ENCODE measurements at places on chromosomes 2 and 18.

DNA sequence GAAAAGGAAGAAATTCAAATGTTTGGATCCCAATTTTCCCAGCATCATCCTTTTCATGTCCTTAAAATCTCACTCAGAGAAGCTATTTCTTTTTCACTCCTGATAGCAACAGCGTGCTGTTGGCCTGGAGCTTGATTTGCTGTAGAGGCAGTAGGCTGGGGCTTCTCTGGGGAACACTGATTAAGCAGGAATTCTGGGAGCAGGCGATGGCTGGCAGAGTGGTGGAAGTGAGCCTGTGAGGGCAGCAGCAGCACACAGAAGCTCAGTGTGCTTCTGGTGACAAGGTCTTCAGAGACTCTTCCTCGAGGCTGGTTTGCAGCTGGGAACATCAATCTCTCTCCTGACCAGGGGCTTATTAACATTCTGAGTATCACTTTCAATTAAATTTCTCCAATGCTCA is 284.6 kb downstream of the DPP10 start:
- DNase-seq: no peak

- no peak for DNase-seq
Measured at GRCh38 chr2:226447338-226448300, 352.0 kb downstream of the IRS1 start.

DNA sequence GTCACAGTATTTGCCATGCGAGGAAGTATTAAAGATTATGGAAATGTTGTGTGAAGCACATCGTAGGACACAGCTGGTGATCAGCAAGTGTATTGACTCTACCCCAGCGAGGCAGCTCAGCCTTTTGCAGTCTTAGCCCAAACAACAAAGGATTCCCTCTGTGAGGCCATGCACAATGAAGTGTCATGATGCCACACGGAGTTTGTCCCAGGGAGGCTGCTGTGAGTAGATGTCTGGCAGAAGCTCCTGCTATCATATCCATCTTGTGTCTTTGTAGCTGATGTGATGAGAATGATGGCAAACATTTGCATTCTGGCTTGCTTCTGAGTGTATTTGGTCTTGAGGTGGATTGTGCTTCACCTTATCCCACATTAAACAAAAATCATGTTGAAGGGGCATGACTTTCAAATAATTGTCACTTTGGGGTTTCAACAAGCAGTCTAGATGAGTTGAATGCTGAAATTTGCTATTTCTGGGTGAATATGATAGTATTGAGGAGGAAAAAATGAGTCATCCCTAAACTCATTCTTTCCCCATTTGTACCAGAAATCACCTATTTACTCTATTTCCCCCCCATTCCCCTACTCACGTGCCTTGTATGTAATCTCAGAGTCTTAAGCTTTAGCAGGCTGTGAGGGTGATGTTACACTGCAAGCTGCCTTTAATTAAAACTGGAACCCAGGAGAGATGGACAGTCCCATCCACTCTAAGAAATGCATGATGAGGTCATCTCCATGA is 273.5 kb downstream of the RNF144A start:
- peak; percentile 2 for DNase-seq

DNA sequence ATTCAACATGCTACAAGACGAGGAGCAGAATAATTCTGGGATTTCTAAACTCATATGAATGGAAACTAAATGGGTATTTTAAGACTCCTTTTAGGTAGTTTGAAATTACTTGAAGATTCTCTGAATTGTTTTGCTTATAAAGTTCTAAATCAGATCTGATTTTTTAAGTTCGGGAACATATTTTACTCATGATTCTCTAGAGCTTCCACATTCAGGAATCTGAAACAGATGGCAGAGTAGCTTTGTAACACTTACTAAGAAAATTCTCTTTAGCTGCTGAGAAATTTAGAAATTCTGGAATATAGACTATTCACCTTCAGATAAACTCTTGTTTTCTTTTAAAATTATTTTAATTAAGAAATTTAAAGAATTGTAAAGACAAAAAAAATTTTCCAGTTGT is 13.7 kb downstream of the RBBP8 start:
- no peak for DNase-seq
